ENCODE measurements at places on chromosomes 2 and 18. TPM values are rescaled to one million over a fixed set of nuclear protein-coding genes. Genes with fewer than 3 reads are reported as not detected.

- peaks cover 38% of the 10 kb centered on the region for H3K4me1 ChIP-seq
- H3K27me3 ChIP-seq = no peaks in the 10 kb centered on the region
- no peaks in the 10 kb centered on the region for H3K36me3 ChIP-seq
- DNase-seq = no peak
Measured at GRCh38 chr2:221524158-221524557, 47.9 kb downstream of the EPHA4 start.

GRCh38 chr2:178413472-178414265 is 37.3 kb downstream of the PRKRA start:
- H3K27me3 ChIP-seq = no peaks in the 10 kb centered on the region
- peak overlapping the region; percentile 94 for H3K27ac ChIP-seq
- H3K4me1 ChIP-seq = peaks cover 22% of the 10 kb centered on the region
- H3K4me3 ChIP-seq = peak overlapping the region; percentile 75
- peak; percentile 67 for DNase-seq
- no peaks in the 10 kb centered on the region for H3K36me3 ChIP-seq

DNA sequence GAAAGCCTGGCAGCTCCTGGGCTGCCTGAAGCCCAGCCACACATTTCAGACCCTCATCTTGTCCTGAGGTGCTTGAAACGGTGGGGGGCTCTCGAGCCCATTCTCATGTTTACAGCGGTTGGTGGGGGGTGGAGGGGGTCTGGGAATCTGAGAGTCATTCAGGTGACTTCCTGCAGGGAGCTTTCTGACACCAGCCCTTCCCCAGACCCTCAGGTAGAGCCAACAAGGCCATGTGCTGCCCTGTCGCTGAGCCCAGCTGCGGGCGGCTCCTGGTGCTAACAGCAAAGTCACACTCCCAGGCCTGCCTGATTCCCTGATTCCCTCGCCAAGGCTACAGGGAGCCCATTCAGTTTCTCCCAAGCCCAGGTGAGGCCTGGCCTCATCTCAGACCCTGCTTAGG is 324.9 kb upstream of the MEX3C start:
- DNase-seq = no peak
- no peaks in the 10 kb centered on the region for H3K4me1 ChIP-seq
- no peaks in the 10 kb centered on the region for H3K36me3 ChIP-seq

- no peaks in the 10 kb centered on the region for H3K36me3 ChIP-seq
- no peak overlapping the region for H3K4me3 ChIP-seq
- DNase-seq = peak; percentile 70
- peaks cover 56% of the 10 kb centered on the region for H3K4me1 ChIP-seq
Measured at GRCh38 chr2:64404002-64404731, 49.8 kb upstream of the LGALSL start.

- no peak for DNase-seq
- no peak overlapping the region for H3K27ac ChIP-seq
- H3K27me3 ChIP-seq = no peaks in the 10 kb centered on the region
Measured at GRCh38 chr18:73733806-73734314, 413.8 kb downstream of the FBXO15 start.

DNA sequence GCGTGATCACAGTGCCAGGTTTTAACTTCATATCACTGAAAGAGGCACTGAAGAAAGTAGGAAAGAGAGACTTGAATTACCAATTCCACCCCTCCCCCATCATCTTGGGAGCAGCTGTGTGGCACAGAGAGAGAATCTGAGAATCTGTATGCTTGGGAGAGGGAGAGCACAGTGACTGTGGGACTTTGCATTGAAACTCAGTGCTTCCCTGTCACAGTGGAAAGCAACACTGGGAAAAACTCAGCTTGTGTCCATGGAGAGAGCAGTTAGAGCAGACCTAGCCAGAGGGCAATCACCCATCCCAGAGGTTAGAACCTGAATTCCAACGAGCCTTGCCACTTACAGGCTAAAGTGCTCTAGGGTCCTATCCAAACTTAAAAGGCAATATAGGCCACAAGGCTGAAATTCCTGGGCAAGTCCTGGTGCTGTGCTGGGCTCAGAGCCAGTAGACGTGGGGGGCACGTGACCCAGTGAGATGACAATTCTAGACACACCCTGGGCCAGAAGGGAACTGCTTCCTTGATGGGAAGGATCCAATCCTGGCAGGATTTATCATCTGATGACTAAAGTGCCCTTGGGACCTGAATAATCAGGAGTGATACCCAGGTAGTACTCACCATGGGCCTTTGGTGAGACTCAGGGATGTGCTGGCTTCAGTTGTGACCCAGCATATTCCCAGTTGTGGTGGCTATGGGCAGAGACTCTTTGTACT is 15.5 kb upstream of the ABCB11 start:
- no peaks in the 10 kb centered on the region for H3K4me1 ChIP-seq
- H3K36me3 ChIP-seq = no peaks in the 10 kb centered on the region
- no peak overlapping the region for H3K27ac ChIP-seq
- H3K27me3 ChIP-seq = no peaks in the 10 kb centered on the region

- no peak overlapping the region for H3K4me3 ChIP-seq
- no peaks in the 10 kb centered on the region for H3K36me3 ChIP-seq
- no peak overlapping the region for H3K27ac ChIP-seq
- H3K27me3 ChIP-seq = no peaks in the 10 kb centered on the region
- no peaks in the 10 kb centered on the region for H3K4me1 ChIP-seq
- no peak for DNase-seq
Measured at GRCh38 chr2:187329586-187329985, 118.5 kb downstream of the CALCRL start.

- H3K4me1 ChIP-seq = no peaks in the 10 kb centered on the region
- DNase-seq = no peak
- H3K27ac ChIP-seq = no peak overlapping the region
- H3K36me3 ChIP-seq = no peaks in the 10 kb centered on the region
- no peak overlapping the region for H3K4me3 ChIP-seq
- no peaks in the 10 kb centered on the region for H3K27me3 ChIP-seq
Measured at GRCh38 chr2:5377323-5377722, 314.9 kb upstream of the SOX11 start.

DNA sequence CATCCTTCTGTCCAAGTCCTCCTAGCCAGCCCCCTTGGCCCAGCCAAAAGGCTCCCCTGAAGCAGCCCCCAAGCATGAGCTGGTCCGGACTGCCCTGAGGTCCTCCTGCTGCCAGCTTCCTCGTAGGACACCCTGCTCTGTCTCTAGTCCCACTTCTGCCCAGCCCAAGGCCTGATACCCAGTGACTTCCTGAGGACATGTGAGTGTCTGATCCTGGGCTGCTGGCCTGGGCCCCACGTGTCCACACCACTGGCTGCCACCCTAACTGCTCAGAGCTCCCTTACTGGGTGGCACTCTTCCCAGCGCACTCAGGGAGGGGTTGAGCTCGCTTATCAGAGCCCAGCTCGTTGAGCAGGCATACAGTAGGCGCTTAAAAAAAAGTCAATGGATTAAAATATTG is 34.4 kb upstream of the PDIA6 start:
- no peak for DNase-seq
- no peaks in the 10 kb centered on the region for H3K27me3 ChIP-seq
- H3K4me1 ChIP-seq = no peaks in the 10 kb centered on the region
- H3K27ac ChIP-seq = no peak overlapping the region
- H3K36me3 ChIP-seq = no peaks in the 10 kb centered on the region

DNA sequence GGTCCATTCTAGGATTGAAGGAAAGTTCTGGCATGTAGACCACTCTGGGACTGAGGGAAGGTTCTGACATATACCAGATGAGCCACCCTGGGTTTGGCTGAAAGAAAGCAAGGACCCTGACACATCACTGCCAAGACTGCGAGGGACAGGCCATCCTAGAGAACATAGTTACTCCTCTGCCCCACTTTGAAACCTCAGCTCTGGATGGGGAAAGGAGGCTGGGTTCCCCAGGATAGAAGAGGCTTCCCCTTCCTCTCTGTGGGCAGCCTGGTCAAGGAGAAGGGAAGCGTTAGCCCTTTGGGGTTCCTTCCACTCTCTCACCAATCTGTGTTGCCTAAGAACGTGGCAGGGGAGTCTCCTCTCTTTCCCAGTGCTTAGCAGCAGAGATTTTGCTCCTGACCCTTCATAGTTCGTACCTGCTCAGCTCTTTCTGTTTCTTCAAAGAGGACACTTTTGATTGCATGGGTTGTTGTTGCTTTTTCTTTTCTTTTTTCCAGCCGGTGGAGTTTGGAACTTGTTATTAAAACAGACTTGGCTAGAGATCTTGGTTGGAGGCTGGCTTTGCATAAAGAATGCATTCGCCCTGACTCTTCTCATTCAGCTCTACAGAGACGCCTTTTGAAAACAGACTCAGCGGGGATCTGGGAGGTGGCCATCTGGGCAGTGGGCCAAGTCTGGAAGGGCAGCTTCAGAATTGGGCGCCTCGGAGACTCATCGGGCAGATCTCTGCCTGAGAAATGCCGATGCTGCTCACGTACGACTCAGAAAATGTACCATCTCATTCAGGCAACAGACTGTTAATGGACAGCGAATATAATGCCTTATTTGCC is 166.1 kb downstream of the CLIP4 start:
- no peaks in the 10 kb centered on the region for H3K36me3 ChIP-seq
- H3K4me1 ChIP-seq = no peaks in the 10 kb centered on the region
- H3K4me3 ChIP-seq = no peak overlapping the region
- peaks cover 18% of the 10 kb centered on the region for H3K27me3 ChIP-seq
- peak; percentile 70 for DNase-seq
- H3K27ac ChIP-seq = no peak overlapping the region

DNA sequence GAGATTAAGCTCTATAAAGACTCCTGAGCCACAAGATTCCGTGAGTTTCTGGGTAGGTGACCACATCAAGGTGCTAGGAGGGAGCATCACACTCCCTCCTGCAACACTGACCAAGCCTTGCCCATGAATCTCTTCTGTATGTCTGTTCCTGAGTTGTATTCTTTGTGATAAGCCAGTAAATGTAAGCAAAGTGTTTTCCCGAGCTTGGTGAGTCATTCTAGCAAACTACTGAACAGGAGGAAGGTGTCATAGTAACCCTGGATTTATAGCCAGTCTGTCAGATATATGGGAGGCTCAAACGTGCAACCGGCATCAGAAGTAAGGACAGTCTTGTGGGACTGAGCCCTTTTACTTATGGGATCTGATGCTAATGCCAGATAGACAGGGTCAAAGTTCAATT is 346.1 kb upstream of the KYNU start:
- H3K27me3 ChIP-seq = no peaks in the 10 kb centered on the region
- H3K4me1 ChIP-seq = no peaks in the 10 kb centered on the region
- H3K4me3 ChIP-seq = no peak overlapping the region
- no peaks in the 10 kb centered on the region for H3K36me3 ChIP-seq

DNA sequence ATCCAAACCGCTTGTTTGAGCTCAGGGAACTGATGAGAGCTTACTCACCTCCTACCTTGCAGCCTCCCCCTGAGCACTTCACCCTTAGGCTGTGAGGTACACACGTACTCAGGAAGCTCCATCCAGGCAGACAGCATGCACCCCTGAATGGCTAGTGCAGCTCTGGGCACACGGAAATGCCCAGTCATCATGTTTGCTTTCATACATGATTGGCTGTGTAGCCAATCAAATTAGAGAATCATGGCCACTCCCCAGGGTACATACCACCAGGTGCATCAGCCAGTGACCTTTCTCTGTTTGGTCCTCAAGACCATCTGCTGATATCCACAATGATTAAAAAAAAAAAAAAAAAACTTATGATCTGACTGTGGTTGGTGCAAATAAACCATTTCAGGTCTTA is 42.1 kb downstream of the RNF152 start:
- peaks cover 40% of the 10 kb centered on the region for H3K4me1 ChIP-seq
- H3K36me3 ChIP-seq = no peaks in the 10 kb centered on the region
- H3K27me3 ChIP-seq = no peaks in the 10 kb centered on the region
- no peak for DNase-seq
- H3K27ac ChIP-seq = peak overlapping the region; percentile 3

DNA sequence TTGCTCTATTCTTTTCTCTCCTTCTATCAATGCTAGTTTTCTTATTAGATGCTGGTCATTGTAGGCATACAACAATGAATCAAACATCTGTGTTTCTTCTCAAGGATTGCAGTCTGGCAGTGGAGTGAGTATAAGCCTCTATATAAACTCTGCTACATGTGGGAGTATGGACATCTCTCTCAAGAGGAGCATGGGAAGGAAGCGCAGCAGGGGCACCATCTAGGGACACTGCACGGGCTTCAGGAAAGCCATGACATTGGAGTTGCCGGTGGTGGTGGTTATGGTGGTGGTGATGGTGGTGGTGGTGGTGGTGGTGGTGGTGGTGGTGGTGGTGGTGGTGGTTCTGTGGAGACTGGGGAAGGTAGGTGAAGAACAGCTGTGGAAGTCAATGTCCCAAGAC is 462.6 kb downstream of the RNF144A start:
- no peaks in the 10 kb centered on the region for H3K36me3 ChIP-seq
- no peak overlapping the region for H3K4me3 ChIP-seq
- no peaks in the 10 kb centered on the region for H3K4me1 ChIP-seq
- H3K27ac ChIP-seq = no peak overlapping the region

Gene NXPH2
- total RNA-seq = 1.1 TPM

Gene TMEM87B
- total RNA-seq = 18.5 TPM

Gene ANTXR1
- total RNA-seq = 11.0 TPM

Gene KYNU
- total RNA-seq = 5.3 TPM

Gene FRZB
- total RNA-seq = 6.7 TPM

Gene MATN3
- 7.0 TPM for total RNA-seq

Data from stomach (tissue), 19 donors.